Germinal center (tissue), 1 donor: ENCODE measurements at places on chromosomes 3 and 15.

- no peak for DNase-seq
Observed at GRCh38 chr3:70392227-70392626, 79.8 kb upstream of the MDFIC2 start.

- DNase-seq = no peak
Observed at GRCh38 chr3:192905980-192906678, 11.5 kb downstream of the MB21D2 start.

- no peak for DNase-seq
Observed at GRCh38 chr15:77145370-77145769, 74.5 kb upstream of the TSPAN3 start.

- DNase-seq = no peak
Observed at GRCh38 chr3:141738891-141739363, 829 bp downstream of the RNF7 start.

DNA sequence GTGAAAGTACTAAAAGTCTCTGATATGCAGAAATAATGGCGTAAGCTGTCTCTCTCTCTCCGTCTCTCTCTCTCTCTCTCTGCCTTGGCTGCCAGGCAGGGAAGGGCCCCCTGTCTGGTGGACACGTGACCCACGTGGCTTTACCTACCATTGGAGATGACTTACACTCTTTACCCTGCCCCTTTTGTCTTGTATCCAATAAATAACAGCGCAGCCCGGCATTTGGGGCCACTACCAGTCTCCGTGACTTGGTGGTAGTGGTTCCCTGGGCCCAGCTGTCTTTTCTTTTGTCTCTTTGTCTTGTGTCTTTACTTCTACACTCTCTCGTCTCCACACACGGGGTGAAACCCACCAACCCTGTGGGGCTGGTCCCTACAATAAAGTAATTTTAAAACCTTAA, 12.2 kb upstream of the TMEM40 start:
- DNase-seq = no peak

GRCh38 chr3:124856677-124857076, 30.5 kb downstream of the ITGB5 start:
- DNase-seq = no peak

- DNase-seq = no peak
Observed at GRCh38 chr3:33071946-33072345, 25.0 kb downstream of the GLB1 start.
